HCT116 (cell line): ENCODE measurements at places on chromosomes 12 and 14. TPM values are rescaled to one million over a fixed set of nuclear protein-coding genes. Genes with fewer than 3 reads are reported as not detected.

Gene SPTB
- 4.2 TPM for total RNA-seq

Gene CDCA4
- total RNA-seq = 62.4 TPM

Gene PIANP
- not detected for total RNA-seq

Gene RAB3IP
- 31.3 TPM for total RNA-seq

Gene ART4
- not detected for total RNA-seq

Gene DLGAP5
- 72.8 TPM for total RNA-seq

Gene PLA2G1B
- total RNA-seq = 2.0 TPM
